Fibroblast of pulmonary artery (primary cell): ENCODE measurements at places on chromosomes 7 and 10.

- DNase-seq = no peak
Measured at GRCh38 chr10:130809761-130810515, 501.6 kb downstream of the TCERG1L start.

GRCh38 chr7:43201912-43202311 is 89.5 kb downstream of the HECW1 start:
- peak; percentile 15 for DNase-seq

GRCh38 chr7:14023838-14024237 is 34.4 kb upstream of the ETV1 start:
- peak; percentile 68 for DNase-seq

DNA sequence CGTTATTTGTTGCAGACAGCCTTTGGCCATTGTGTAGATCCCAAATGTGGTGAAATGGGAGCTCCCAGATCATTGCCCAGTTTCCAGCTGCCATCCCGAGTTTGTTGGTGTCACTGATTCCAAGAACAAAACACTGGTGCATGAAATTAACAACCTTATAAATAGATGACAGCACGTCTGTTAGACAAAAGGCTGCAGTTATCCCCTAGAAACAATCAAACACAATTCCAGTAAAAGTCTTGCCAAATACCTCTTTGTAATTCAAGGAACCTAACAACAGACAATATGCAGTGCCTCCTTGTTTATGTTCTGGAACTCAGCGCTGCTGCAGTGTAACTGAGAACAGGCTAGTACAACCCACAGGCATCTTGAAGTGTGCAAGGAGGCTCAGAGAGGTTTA is 404.5 kb downstream of the PAXIP1 start:
- DNase-seq = no peak

GRCh38 chr10:34188221-34188620 is 626.9 kb downstream of the PARD3 start:
- DNase-seq = no peak

DNA sequence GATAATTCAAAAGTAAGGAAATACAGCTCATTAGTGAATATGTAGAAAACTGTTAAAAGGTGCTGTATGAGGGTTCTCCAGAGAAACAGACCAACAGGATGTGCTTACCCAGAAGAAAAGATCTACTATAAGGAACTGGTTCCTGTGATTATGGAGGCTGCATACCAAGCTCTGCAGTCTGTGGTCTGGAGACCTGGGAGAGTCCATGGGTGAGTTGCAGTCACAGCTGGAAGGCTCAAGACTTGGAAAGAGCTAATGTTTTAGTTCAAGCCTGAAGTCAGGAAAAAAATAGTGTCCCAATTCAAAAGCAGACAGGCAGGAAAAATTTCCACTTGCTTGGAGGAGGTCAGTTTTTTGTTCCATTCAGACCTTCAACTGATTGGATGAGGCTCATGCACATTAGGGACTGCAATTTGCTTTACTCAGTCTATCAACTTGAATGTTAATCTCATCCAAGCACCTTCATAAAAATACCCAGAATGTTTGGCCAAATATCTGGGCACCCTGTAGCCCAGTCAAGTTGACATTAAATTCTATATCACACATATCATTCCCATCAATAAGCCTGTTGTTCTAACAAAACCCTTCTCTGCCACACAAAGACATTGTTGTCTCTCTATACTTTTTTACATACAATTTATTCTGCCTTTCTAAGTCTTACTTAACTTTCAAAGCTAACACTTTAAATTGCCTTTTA is 197.9 kb upstream of the KLF6 start:
- DNase-seq = no peak

DNA sequence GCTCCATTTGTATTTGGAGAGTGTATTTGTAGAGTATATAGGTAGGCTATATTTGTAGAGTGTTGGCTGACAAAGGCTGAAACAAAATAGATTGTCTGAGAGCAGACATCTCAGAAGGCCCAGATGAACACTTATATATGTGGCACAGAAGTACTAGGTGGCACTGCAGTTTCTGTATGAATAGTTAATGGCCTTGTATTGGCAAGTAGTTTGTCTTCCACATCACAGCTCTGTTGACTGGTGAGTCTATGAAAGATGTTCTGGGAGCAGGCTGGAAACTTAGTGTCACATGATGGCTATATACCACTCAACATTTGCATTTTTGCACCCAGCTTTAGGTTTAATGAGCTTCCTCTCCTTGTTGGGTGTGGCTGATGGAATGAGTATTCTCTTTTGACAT is 51.9 kb downstream of the CCNY start:
- no peak for DNase-seq

GRCh38 chr10:132394936-132395703 is 1.9 kb upstream of the PWWP2B start:
- no peak for DNase-seq

- DNase-seq = no peak
Measured at GRCh38 chr10:48477141-48477540, 127.7 kb downstream of the ARHGAP22 start.

GRCh38 chr7:91288208-91288824 is 24.1 kb downstream of the FZD1 start:
- peak; percentile 43 for DNase-seq

- no peak for DNase-seq
Measured at GRCh38 chr10:80503584-80504157, 34.0 kb upstream of the SH2D4B start.

GRCh38 chr7:27875061-27875460 is 135.1 kb downstream of the TAX1BP1 start:
- no peak for DNase-seq

- DNase-seq = no peak
Measured at GRCh38 chr10:43845121-43845520, 196.4 kb upstream of the ZNF32 start.

DNA sequence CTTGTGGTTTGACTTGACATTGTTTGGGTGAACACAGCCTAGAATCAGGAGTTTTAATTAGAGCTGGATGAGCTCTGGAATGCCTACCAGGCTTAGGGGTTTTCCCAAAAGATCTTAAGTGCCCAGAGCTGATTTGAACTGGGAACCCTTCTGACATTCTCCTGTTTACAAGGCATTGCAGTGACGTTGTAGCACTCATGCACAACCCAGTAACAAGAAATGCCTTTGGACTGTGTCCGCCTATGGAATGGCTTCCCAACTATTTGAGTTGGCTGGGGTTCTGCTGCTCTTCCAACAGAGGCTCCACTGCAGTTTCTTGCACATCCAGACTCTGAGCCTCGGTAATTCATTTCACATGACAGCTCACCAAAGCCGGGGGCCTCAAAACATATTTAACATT is 76.7 kb upstream of the MKX start:
- DNase-seq = peak; percentile 1

GRCh38 chr10:63738410-63738809 is 217.2 kb downstream of the REEP3 start:
- peak; percentile 66 for DNase-seq

DNA sequence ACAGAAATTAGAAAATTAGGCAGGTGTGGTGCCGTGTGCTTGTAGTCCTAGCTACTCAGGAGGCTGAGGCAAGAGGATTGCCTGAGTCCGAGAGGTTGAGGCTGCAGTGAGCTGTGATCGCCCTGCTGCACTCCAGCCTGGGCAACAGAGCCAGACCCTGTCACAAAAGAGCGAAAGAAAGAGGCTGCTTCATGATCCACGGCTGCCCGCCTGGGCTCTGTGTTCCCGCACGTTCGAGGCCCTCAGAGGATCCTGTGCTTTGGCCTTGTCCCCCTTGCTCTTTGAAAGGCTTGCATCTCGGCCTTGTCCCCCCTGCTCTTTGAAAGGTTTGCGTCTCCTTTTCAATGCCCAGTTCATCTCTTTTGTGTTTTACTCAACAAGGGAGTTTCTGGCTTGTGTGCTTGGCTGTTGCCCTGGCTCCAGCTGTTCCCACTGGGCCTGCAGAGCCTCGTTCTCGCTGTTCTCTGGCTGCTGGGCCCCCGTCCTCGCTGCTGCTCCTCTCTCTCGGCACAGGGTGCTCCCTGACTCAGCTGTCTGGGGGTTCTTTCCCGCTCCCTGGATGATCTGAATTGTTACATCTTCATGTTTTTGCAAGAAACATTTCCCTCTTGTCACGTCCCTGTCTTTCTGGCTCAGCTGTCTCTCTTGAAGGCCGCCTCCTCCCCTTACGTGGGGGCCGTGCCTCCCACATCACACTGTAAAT is 45.1 kb upstream of the INPP5A start:
- no peak for DNase-seq

- DNase-seq = no peak
Measured at GRCh38 chr7:85060696-85061095, 126.2 kb downstream of the SEMA3D start.

DNA sequence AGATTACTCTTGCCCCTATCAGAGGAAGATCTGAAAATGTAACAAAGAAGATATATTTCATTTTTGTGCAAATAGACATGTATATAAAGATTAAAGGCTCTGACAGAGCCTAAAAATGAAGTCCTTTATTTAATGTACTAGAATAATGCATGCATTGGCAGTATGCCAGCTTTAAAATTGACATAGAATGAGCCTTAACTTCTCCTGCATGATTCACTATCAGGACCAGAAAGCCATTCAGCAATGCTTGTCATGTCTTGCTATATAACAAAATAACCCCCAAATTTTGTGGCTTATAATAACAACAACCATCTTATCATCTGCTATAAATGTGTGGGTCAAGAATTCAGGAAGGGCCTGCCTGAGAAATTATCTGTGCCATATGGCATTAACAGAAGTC is 411.9 kb downstream of the GRM8 start:
- no peak for DNase-seq
